Caco-2 (cell line): ENCODE measurements at places on chromosomes 5 and 9. TPM values are rescaled to one million over a fixed set of nuclear protein-coding genes. Genes with fewer than 3 reads are reported as not detected.

Gene QRFP
- not detected in 2 replicates for total RNA-seq

Gene PPIC
- total RNA-seq, result 46.7 and 50.6 TPM in 2 replicates

Gene GPBP1
- total RNA-seq, result 100 and 117 TPM in 2 replicates

Gene ECSCR
- total RNA-seq, result not detected in 2 replicates

Gene UBE2R2
- total RNA-seq, result 48.1 and 52.3 TPM in 2 replicates

Gene PCDHGB3
- total RNA-seq, result 0.54 and 0.60 TPM in 2 replicates

Gene PCDHA1
- 0.07 TPM in 1 of 2 replicates, not detected in the other for total RNA-seq

Gene NPR3
- 0.11 and 0.23 TPM in 2 replicates for total RNA-seq

Gene SH3TC2
- total RNA-seq, result 5.3 and 5.8 TPM in 2 replicates

Gene UCK1
- total RNA-seq, result 24.9 and 25.7 TPM in 2 replicates

Gene CCL28
- total RNA-seq, result 5.5 and 8.6 TPM in 2 replicates

Gene PCYOX1L
- 8.7 and 10.4 TPM in 2 replicates for total RNA-seq
